ENCODE measurements at places on chromosomes 5 and 9.

DNA sequence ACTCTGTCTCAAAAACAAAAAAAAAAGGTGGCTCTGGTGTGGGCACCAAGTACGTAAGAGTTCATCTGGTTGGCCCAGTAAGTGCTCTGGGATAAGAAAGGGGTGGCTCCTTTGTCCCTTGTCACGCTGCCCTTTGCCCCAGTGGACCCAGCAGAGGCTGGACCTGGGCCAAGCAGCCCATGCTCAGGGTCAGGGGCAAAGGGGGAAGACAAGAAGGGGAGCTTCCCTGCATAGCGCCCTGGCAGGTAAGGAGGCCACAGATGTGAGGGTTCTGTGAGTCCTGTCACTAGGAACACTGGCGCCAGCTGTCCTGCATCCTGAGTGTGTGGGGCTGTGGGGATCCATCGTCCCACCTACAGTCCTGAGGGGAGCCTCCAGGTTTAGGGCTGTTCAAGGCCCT lies 65.3 kb downstream of the GADD45G start:
- no peak for DNase-seq

DNA sequence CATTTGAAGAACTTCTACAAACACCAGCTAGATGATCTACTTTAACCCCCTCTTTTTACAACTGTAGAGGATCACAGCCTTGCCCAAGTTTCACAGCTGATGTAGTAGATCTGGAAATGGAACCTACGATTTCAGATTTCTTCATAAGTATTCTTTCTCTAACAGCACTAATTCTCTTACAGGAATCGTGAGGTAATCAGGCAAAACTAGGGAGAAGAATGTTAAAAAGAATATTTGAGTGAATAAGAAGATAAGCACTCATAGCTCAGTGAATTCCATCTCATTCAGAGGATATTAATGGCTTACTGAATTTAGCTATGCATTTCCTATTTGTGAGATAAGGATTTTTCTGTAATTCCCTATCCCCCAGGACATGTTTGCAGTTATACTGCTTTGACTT lies 42.1 kb downstream of the NADK2 start:
- DNase-seq, result no peak

GRCh38 chr5:173630724-173631365 lies 14.4 kb upstream of the BOD1 start:
- no peak for DNase-seq

GRCh38 chr5:119476341-119476740 lies 24.0 kb downstream of the HSD17B4 start:
- DNase-seq, result no peak

GRCh38 chr9:123465304-123465703 lies 109.3 kb downstream of the CRB2 start:
- DNase-seq, result no peak

DNA sequence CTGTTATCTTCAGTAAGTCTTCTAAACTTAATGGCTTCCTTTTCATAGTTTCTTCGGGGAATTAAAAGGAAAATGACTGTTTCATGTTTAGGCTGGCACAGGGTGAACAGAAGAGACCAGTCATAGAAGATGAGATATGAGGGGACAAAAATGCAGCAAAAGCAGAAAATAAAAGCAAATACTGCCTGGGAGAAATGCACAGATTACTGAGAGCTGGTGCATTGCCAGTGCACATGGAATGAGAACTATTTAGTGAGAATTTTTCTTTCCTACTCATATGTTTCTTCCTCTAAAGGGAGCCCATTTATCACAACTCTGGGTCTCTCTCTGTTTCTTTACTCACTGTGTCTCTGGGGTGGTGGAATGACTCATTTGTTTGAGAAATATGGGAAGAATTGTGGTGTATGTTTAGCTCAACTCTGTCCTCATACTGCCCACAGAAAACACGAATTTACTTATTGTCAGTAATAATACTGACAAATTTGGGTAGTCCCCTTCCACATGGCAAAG lies 25.9 kb upstream of the ANKRD55 start:
- no peak for DNase-seq

DNA sequence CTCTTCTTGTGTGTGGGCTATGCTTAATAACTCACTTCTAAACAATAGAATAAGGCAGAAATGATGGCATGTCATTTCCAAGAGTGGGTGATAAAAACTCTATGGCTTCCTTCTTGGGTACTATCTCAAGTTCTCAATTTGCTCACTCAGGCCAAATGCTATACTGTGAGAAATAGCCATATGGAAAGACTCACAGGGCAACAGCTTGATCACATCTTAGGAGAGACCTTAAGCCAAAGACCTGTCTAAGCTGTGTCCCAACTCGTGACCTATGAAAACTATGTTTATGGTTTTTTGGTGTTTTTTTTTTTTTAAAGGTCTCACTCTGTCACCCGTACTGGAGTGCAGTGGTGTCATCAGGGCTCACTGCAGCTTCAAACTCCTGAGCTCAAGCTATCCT lies 2.1 kb upstream of the UIMC1 start:
- DNase-seq, result no peak

- DNase-seq, result no peak
Observed at GRCh38 chr5:119694284-119694683, 64.9 kb downstream of the FAM170A start.

DNA sequence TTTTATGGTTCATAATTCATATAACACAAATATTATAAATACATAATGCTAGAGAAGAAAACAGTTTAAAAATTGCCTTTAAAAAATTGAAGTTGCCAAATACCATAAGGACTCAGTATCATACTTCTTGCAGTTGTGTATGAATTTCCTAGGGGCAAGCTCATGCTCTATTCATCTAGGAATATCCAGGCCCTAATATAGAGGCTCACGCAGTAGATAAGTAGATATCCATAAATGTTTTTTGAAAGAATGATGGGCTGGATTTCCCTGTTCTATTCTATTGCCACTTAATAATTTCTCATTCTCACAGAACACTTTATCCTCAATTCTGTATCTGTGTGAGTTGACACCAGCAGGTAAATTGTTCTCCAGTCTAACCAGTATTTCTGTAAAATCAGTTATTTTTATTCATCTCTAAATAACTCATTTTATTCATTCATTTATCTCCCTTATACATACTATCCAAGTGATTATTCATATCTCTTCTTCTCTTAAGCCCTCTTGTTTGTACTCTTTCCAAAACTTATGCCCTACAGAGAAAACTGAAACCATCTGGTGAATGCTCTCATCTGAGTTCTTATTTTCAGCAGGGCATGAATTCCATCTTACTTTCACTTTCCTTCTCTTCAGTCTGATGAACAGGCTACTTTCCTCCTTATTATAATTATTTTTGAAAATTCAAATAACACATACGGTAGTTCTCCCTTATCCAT lies 97.1 kb downstream of the SLC44A1 start:
- DNase-seq, result no peak

GRCh38 chr9:130927995-130928900 lies 10.8 kb downstream of the FIBCD1 start:
- no peak for DNase-seq

- DNase-seq, result no peak
Observed at GRCh38 chr9:90960941-90961340, 159.3 kb downstream of the SYK start.

GRCh38 chr9:86892576-86892975 lies 54.7 kb downstream of the GAS1 start:
- no peak for DNase-seq

GRCh38 chr9:79123415-79123814 lies 448.4 kb upstream of the TLE4 start:
- no peak for DNase-seq

- no peak for DNase-seq
Observed at GRCh38 chr5:68000805-68001204, 214.8 kb upstream of the PIK3R1 start.

- DNase-seq, result no peak
Observed at GRCh38 chr9:92395617-92396016, 8.8 kb downstream of the OGN start.

DNA sequence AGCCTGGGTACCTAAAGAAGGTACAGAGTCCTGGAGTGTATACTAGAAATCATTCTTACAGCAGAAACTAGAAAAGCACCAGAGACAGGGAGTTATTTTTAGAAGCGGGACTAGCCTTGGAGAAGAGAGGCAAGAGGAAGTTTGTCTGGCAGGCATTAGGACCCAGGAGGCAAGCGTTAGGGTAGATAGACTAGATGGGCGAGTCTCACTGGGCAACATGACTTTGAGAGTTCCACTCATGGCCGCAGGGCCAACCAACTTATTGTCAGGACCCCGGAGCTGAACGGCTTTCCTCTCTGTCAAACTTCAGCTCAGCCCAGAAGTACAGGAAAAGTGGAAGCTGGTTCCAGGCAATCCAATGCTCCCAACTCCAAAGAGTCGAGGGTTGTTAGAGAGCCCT lies 34.1 kb upstream of the NPR3 start:
- DNase-seq, result no peak

DNA sequence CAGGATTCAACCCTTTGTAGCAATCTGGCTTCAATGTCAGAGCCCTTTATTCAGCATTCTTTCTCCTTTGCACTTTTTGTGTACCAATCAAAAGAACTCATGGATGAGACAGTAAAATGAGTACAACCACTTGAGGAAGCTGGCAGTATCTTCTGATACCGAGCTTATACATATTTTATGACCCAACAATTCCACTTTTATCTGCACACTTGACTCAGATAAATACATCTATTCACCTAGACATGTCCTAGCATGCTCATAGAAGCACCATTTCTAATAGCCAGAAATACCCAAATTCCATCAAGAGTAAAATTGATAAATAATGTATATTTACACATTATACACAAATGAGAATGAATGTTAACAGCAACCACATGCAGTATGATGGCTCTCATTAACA lies 111.2 kb upstream of the PTGER4 start:
- no peak for DNase-seq

DNA sequence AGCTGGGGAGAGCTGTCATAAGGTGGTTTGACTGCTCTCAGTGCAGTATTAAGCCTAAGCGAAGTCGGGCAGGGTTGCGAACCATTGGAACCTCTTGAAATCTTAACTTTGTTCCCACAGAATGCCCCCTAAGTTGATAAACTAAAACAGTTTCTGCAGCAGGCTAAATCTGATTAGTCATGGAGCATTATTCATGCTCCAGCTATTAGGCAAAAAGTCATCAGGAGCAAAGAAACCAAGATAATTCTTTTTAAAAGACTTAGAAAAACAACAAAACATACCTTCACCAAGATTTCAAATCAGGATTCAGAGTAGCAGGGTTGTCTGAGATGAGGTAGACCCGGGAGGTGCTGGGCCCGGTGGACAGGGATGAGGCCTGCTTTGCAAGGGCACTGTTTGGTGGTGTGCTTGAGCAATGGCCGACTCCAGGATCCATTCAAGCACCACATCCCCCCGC lies 69.9 kb upstream of the PLPP1 start:
- no peak for DNase-seq

- no peak for DNase-seq
Observed at GRCh38 chr9:22454016-22454415, 7.4 kb downstream of the DMRTA1 start.

GRCh38 chr9:108264093-108264492 lies 591.7 kb downstream of the ACTL7B start:
- no peak for DNase-seq

- DNase-seq, result no peak
Observed at GRCh38 chr5:32400401-32400800, 44.1 kb downstream of the ZFR start.

DNA sequence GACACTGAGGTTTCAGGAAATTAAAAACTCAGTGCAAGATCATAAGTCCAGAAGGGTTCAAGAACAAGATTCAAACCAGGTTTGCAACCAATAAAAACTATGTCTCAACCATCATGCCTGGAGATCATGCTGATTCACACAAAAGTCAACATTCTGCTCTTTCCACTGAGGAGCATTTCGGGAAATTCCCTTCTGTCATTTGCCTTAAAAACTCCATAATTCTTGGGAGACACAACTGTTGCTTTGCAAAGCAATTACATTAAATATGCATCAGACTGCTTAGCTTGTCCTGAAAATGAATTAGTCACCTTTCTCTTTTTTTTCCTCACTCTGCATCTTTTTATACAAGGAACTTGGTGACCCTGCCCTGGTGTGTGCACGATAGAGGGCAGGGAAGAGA lies 275.9 kb upstream of the ZNF462 start:
- DNase-seq, result no peak

- no peak for DNase-seq
Observed at GRCh38 chr9:98312365-98312764, 56.9 kb upstream of the TBC1D2 start.

- peak; percentile 16 for DNase-seq
Observed at GRCh38 chr9:13750639-13751038, 471.1 kb upstream of the MPDZ start.
